ENCODE measurements at places on chromosomes 3 and 15. TPM values are rescaled to one million over a fixed set of nuclear protein-coding genes. Genes with fewer than 3 reads are reported as not detected.

- DNase-seq: peak; percentile 30
Observed at GRCh38 chr3:113697500-113698090, 1.2 kb upstream of the USF3 start.

GRCh38 chr3:194951931-194952582, 266.4 kb downstream of the FAM43A start:
- no peak for DNase-seq

- no peak for DNase-seq
Observed at GRCh38 chr15:88987934-88988671, 74.9 kb upstream of the MFGE8 start.

DNA sequence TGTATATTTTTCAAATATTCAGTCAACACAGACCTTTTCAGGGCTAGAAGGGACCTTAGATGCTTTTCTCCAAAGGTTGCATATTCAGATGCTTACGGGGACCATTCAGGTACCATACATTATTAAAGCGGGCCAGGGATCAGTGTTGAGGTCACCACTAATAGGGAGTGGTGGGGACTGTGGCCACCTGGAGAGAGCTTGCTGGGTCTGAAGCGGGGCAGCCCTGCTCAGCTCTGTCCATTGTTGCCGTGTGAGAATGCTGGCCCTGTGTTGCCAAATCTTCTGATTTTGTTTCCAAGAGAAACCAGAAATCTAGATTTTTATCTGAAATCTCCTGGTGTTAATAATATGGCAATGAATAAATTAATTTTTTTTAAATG, 23.7 kb downstream of the ABHD2 start:
- no peak for DNase-seq

The KNG1 gene
- 1.4 TPM for total RNA-seq

- no peak for DNase-seq
Observed at GRCh38 chr15:62879770-62880169, 162.8 kb upstream of the TPM1 start.

- DNase-seq: no peak
Observed at GRCh38 chr3:127015282-127016042, 32.5 kb downstream of the PLXNA1 start.

DNA sequence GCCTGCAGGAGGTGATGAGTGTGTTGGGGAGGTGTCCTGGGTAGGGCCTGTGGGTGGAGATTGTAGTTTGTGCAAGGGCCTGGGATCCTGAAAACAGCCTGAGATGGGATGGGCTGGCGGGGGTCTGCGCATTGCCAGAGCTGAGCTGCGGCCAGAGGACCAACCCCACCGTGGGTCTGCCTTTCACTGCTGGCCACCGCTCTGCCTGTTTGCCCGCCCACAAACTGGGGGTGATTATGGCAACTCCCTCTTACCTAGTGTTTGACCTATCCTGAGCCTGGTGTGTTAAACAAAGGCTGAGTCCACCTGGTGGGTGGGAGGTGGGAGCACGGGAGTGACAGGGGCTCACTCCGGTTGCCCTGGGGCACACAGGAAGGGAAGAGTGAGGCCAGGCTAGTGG, 9.8 kb downstream of the ABTB1 start:
- DNase-seq: no peak

DNA sequence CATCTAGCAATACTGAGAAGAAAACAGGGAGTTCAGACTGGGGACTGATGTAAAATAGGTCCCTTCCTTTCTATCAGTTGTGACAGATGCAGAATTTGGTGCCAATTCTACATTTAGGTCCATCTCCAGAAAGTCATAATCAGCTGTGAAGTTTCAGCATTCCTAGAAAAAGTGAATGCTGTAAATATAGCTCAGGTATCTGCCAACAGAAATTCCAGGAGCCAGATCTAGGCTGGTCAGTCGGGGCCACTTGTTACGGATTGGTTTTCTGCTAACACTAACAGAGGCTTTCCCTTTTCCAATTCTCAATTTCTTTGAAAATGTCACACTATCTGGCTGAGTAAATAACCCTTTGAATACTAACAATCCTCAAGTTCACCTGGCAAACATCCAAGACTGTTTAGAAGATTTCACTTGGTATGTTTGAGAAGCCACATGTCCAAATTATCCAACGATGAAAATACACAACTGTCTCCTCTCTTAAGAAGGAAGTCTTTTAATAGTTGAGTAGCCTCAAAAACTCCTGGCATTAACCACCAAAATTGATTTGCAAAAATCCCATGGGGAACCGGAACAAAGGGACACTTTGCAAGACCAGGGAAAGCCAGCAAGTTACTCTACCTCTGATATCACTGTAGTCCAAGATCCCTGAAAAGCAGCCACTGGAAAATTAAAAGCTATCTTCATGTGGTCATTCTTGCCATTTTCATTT, 222.3 kb downstream of the ZMAT3 start:
- DNase-seq: no peak

Data from umbilical cord (tissue), 2 donors.